ENCODE measurements at places on chromosomes 2 and 18.

GRCh38 chr2:224687156-224687555 is 29.0 kb downstream of the CCDC195 start:
- DNase-seq = no peak

GRCh38 chr2:69720404-69720803 is 21.5 kb upstream of the ANXA4 start:
- DNase-seq = no peak

DNA sequence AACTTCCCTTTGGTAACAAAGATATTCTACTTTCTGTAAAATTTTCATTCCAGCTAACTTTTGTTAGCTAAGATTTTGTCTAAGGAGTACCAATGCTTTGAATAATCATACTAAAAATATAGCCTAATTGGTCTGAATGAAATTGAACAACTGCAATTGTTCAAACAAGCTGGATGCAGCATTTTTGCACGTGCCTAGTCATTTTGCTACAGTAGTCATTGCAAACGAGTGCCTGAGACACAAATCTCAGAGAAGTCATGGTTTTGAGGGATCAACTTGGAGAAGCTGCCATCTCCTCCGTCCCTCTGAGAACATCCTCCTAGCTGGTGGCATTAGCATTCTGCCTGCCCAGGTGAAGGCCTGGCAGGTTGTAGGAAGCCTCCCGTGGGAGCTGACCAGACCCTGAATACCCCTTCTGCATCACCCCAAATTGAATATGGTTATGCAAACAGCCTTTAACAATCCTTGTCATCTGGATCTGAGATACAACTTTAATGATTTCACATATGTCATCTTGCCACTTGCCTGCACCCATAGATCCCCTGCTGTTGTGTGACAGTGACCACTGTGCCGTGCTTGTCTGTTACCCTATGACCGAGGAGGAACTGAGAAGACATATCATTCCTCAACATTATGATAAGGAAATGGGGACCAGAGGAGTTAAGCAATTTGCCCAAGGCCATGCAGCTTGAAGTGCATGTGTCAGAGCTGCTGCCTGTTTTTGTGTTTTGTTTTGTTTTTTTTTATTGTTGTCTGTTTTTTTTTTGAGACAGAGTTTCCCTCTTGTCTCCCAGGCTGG is 29.1 kb upstream of the MGAT4A start:
- DNase-seq = no peak

- DNase-seq = no peak
These were observed 125.0 kb downstream of the LRP2 start for GRCh38 chr2:169237286-169237685.

GRCh38 chr2:172457536-172457935 is 30.1 kb downstream of the ITGA6 start:
- no peak for DNase-seq

- DNase-seq = no peak
These were observed 80.7 kb upstream of the RNF152 start for GRCh38 chr18:61973273-61974115.

DNA sequence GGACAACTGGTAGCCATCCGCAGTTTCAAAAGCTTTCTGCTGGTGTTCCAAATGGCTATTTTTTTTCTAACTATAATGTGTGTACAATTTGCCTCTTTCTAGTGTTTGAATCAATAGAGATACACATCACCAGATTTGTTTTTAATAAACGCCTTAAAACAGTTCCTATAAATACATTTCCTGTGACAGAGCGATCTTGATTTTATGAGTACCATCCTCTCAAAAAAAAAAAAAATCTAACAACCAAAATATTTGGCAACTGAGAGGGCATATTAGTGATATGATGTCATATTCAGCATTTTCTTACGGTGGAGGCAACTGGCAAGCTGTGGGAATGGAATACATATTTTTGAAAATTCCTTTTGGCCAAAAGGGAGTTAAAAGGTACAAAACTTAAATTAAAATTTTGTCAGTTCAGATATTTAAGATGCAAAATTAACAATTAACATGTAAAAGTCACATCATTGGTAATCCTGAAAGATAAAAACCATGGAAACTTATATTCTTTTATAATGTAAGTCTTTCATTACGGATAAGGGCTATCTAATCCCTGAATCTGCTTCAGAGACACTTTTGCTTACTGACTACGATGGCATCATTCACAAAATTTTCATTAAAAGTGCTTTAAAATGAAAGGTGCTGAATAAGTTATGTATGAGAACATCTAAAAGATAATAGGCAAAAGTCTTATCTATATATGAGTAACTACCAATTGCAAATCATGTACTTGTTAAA is 268.4 kb downstream of the TCF4 start:
- DNase-seq = no peak

DNA sequence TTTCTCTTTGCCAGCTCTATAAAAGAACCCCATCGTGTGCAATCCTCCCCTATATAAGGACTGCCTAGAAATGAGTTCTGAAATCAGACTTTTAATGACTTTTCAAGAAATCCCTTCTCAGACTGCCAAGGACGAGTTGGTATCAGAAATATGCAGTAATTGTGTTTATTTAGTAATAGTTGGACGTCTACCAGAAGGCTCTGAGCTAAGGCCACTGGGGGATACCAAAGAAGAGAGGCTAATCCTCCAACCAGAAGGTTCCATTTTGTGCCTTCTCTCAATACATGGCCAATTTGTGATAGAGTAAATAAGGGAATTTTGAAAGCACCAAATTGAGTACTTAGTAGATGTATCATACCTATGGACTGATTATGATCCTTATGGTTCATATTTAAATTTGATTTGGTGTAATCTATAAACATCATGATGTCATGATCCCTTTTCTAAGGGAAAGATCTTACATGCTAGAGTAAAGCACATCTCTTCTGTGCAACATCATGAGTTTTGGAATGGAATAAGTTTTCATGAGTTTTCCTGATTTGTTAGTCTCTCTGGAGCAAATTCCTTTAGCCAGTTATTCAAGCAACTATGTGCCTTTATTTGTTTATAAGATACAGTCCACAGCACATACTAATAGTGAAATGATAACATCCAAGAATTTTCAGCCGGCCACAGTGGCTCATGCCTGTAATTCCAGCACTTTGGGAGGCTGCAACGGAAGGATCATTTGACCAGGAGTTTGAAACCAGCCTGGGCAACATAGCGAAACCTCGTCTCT is 82.2 kb upstream of the LTBP1 start:
- no peak for DNase-seq

GRCh38 chr2:224310943-224311625 is 90.8 kb downstream of the FAM124B start:
- DNase-seq = no peak
